ENCODE measurements at places on chromosomes 1 and 21. TPM values are rescaled to one million over a fixed set of nuclear protein-coding genes. Genes with fewer than 3 reads are reported as not detected.

The MSH4 gene
- 0.26 TPM for polyA plus RNA-seq

- DNase-seq = no peak
Observed at GRCh38 chr1:168932539-168932938, 174.0 kb upstream of the ATP1B1 start.

- peak; percentile 37 for DNase-seq
Observed at GRCh38 chr1:213070406-213070805, 19.4 kb downstream of the RPS6KC1 start.

DNA sequence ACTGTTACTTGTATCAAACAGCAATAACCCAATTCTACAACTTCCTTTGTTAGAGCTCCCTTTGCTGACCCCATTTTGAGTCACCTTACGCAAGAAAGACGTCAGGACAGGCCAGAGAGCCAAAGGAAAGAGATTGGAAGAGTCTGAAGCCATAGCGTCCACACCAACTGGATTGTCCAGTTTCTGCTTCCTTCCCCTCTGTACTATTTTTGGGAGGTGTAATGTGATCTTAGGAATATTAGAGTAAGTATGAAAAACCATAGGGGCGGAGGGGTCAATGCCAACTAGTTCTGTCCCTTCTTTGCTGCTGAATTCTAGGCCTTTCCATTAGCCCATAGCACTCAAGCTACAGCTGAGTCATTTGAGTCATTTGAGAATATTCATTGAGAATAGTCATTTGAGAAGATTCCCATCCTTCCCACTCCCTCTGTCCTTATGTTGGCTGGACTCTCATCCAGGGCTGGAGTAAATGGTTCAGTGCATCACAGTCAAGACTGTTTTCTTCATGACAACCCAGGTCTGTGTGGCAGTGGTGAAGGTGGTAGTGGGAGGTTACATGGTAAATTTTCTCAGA, 14.8 kb upstream of the NFIA start:
- no peak for DNase-seq

DNA sequence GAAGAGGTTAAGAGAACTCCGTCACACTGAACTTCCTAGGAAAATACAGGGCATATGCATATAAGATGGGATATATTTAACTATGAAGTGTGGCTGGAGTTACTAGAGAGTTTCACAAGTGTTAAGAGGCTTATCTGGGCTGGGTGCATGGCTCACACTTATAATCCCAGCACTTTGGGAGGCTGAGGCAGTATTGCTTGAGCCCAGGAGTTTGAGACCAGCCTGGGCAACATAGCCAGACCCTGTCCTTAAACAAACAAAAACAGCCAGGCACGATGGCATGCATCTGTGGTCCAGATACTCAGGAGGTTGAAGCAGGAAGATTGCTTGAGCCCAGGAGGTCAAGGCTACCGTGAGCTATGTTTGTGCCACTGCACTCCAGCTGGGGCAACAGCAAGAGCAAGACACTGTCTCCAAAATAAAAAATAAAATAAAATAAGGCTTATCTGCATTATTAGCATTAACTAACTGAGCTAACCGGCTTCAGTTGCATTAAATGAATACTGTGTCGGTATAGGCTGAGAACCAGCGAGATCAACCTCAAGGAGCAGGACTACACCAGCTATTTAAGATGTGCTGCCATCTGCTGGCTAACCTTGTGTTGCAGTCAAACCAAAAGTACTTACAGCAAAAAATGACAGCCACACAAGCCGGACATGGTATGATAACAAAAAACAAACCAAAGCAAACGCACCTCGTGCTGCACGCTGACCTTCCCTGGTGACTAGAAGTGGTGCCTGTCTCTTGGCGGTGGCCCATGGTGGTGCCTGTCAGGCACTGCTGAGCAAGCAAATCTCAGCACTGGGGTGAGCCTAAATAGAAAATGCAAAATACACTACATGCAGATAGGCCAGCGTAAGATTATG, 19.7 kb upstream of the RBBP5 start:
- peak; percentile 82 for DNase-seq

The FOXD2 gene
- 6.0 TPM for polyA plus RNA-seq

DNA sequence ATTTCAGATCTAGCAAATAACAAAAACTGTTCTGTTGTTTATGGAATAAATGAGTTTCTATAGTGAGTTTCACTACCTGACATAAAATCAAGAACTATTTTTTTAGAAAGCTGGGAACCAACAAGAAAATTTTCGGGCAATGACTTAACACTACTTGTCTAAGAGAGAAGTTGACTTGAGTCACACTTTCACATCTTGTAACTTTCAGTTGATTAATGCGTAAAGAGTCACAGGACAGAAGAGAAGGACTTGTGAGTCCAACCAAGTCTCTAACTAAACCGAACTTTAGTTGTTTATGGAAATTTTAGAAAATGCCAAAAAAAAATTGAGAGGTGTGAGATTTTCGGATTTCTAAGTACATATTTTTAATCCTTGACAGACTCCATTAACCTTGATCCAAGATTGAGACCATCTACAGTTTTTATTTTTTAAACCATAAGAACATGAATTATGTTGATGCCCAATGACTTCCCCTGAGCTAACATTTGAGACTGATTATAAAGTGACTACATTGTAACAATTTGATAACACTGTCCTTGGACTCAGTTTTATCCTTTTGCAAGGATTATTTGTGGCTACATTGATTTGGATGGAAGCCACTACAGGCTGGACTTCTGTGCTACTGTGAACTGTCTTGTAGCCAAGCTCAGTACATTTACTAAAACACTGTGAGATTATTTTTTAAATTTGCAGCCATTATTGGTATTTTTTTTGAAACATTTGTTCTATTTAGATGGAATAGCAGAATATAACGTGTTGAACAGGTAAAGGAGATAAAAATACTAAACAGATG, 284.0 kb downstream of the PTPRC start:
- DNase-seq = no peak

GRCh38 chr1:248787430-248787829, 31.9 kb upstream of the LYPD8 start:
- DNase-seq = no peak

DNA sequence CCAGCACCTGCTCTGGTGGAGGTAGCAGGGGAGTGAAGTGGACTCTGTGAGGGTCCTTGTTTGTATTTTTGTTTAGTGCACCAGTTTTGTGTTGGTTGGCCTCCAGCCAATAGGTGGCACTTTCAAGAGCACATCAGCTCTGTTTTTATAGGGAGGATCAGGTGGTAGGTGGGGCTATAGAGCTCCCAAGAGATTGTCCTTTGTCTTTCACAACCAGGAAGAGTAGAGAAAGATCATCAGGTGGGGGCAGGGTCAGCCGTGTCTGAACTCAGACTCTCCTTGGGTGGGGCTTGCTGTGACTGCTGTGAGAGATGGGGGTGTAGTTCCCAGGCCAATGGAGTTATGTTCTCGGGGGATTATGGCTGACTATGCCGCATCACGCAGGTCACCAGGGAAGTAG, 159.8 kb downstream of the ZNF326 start:
- DNase-seq = no peak

GRCh38 chr1:231172411-231172810, 10.6 kb downstream of the TRIM67 start:
- no peak for DNase-seq

GRCh38 chr1:172670791-172671190, 11.9 kb downstream of the FASLG start:
- DNase-seq = no peak

- peak; percentile 52 for DNase-seq
Observed at GRCh38 chr21:27104846-27105431, 138.1 kb upstream of the ADAMTS5 start.

DNA sequence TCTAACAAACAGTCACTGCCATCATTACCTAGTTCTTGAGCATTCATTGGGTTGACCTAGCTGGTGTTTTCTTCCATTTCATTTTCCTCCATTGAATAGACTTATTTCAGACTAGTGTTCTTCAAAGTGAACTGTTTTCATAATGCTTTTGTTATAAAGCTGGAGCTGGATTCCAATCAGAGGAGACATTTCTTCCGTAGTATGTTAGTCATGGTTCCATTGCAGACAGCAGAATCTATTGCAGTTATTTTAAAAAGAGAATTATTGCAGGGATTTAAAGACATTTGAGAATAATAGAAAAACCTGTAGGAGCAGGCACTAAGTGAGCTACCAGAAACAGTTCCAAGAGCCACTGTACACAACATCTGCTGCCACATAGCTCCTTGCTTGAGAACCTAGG, 50.0 kb downstream of the HHAT start:
- no peak for DNase-seq

DNA sequence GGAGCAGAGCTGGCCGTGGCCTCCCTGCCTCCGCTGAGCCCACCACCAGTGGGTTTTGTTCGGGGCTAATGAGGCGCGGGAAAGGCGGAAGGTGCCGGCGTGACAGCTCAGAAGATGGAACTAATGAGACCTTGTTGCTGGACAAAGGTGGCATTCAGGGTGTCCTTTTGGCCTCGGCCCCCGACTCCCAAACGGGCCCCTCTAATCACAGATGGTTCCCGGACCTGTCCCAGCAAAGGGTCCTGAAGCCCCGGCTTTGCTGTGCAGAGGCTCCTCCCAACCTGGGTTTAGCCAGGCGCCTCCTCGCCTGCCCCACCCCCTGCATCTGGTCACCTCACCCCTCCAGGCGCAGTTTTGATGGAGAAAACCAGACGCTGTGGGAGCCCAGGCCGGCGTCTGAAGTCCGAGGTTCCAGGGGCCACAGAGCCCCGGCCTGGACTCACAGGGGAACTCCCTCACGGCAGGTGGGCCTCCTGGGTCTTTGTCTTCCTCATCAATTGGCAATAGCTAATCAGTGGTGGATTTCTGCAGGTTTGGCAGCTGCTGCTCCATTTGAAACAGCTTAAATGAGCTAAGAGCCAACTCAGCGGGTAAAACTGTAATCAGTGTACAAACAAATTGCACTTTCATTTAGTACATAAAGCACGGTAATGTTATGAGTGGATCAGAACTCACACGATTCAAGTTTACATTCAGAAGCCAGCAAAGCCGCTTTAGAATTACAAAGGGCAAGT, 44.3 kb upstream of the ADARB1 start:
- no peak for DNase-seq

The CORT gene
- polyA plus RNA-seq = 1.9 TPM

The ST6GALNAC3 gene
- 63.8 TPM for polyA plus RNA-seq

The TPTE gene
- not detected for polyA plus RNA-seq

- no peak for DNase-seq
Observed at GRCh38 chr1:56436296-56436695, 143.1 kb downstream of the PLPP3 start.

The GJA4 gene
- polyA plus RNA-seq = 18.6 TPM

DNA sequence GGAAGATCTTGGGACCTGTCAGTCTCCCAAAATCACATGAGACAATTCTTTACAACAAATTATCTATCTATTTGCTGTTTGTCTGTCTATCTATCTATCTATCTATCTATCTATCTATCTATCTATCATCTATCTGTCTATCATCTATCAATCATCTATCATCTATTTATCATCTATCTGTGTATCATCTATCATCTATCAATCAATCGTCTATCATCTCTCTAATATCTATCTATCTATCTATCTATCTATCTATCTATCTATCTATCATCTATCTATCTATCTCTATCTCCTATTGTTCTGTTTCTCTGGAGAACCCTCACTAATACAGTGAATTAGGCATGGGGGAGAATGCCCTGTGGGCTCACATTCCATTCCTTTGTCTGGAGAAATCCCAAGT, 73.3 kb upstream of the HMGB4 start:
- no peak for DNase-seq

The ZNF670 gene
- 10.0 TPM for polyA plus RNA-seq

DNA sequence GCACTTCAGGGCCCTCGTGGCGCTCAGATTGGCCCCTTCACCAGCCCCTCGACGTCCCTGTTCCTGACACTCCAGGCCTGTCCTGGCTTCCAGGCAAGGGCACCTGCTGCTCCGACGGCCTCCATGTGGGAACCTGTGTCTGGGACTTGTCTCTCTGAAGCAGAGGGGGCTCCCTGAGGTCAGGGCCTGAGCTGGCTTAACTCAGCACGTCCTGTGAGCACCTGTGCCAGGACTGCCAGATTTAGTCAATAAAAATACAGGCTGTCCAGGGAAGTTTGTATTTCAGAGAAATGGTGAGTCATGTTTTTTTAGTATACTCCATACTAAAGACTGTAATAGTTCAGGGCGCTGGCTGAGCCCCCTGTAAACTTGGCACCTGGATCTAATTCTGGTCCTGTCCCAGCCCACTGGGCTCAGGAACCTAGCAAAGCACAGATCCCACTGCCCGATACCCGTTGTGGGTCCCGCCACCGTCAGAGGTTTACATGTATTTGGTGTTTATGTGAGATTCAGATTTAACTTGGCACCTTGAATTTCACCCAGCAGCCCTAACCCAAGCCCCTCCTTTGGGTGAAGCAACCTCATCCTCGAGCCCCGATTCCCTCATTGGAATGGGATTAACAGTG, 109.9 kb upstream of the IFFO2 start:
- DNase-seq = no peak

- DNase-seq = no peak
Observed at GRCh38 chr1:7298145-7298544, 473.0 kb upstream of the VAMP3 start.

- DNase-seq = no peak
Observed at GRCh38 chr1:57591842-57592241, 168.0 kb upstream of the DAB1 start.

- DNase-seq = no peak
Observed at GRCh38 chr1:192576190-192577144, 894 bp downstream of the RGS1 start.

The SYT11 gene
- 18.9 TPM for polyA plus RNA-seq

DNA sequence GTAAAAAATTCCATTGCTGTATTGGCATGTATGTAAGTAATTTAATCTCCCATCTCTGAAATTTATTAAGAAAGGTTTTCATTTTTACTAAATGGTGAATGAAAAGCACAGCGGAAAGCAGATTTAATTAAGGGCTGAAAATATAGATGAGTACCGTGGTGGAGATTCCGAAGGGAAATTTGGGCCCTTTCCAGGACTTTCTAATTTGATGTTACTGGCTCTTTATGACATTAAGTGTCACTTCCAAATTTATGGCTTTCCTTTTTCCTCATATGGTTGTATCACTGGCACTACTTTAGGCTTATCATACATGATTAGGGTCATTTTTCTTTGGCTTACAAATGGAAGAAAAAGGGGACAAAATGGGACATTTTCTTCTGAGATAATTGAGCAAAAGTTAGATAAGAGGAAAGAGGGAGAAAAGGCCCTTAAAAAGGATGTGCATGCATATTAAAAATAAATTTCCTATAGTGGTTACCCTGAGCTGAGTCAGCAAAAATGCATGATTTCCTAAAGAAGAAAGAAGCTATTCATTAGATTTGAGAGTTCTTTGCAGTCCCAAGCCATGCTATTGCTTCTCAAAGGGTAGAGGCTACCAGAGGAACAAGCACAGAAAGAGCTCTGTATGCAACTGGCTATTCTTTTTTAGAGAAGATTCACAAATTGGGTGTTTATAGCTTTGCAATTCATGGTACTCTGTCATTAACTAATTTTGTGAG, 74.9 kb upstream of the CNIH3 start:
- DNase-seq = no peak

- no peak for DNase-seq
Observed at GRCh38 chr21:19547951-19548840, 1144.6 kb upstream of the TMPRSS15 start.

DNA sequence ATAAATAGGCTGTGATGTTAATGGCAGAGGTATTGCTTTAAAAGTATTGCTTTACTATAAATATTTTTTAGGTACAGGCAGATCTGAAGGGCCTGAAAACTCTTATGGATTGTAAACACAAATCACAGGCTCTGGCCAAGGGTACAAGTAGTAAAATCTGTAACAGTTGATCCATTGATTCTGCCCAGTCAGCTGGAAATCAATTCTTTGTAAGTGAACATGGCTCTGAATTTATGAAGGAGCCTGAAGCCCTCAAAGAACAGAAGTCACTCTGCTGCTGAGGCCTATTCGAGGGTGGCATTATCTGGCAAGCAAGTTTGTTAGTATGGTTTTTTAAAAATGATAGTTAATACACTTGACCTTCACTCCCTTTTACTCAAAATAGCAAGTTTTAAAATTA, 834.0 kb upstream of the TMPRSS15 start:
- no peak for DNase-seq

All from renal cortex interstitium (tissue), 15 donors.